ENCODE measurements at places on chromosomes 16 and 17.

GRCh38 chr16:22206842-22207714 is 1.0 kb downstream of the EEF2K start:
- no peak for DNase-seq

GRCh38 chr17:34858591-34859565 is 102.4 kb downstream of the CCT6B start:
- DNase-seq: no peak

DNA sequence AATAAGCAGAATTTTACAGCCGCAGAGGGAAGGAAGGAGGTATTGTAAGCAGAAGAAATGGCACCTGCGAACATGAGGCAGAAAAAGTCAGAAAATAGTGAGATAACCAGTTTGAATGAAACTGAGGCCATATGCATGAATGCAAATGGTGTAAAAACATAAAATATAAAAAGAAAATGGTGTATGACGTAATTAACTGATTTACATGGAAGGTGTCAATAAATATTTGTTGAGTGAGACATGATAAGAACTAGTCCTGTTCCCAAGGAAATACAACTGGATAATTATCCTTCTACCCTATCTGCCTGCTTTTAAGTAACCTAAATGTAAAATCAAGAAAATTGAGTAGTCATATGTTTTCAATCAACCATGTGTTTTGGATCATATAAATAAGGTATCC is 178.1 kb upstream of the TOX3 start:
- DNase-seq: no peak

DNA sequence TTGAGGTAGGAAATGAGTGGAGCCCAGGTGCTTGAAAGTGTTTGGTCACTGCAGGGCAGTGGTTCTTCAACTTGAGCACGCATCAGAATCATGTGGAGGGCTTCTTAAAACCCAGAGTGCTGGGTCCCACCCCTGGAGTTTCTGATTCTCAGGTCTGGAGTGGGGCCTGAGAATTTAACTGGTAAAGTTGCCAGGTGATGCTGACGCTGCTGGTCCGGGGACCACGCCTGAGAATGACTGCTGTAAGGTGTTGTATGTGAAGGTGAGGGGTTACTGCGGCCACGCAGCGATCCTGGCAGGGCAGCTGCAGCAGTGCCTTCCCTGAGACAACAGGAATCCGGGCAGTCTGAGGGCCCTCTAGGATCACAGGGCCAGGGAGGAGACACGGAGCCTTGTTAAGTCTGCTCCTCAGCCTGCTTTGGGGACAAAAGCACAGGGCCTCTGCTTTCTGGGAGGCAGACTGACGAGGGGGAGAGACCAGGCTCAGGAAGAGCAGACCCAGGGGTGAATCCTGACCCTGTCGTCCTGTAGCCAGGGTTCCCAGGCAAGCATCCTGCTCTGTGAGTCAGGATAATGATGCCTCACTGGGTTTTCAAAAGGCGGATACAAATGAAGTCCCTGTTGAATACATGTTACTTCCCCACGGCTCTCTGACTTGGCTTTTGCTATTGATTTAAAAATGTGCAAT is 16.2 kb downstream of the CCDC42 start:
- DNase-seq: no peak

DNA sequence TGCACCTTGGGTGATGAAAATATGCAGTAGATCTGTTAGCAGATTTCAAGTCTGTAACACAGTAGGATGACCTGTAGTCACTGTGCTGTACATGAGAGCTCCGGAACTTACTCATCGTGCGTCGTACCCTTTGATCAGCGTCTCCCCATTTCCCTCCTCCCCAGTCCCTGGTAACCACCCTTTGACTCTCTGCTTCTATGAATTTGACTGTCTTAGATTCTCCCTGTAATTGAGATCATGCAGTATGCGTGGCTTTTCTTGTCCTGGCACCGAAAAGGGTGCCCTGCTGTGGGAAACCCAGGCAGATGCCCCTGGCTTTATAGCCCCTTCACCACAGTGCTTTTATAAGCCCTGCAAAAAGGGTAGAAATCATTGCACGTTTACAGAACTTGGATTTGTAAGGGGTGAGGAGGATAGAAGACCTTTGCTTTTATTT is 20.5 kb downstream of the CLEC16A start:
- DNase-seq: no peak

Measured in KG1 (cell line).